ENCODE measurements at places on chromosomes 11 and 22.

DNA sequence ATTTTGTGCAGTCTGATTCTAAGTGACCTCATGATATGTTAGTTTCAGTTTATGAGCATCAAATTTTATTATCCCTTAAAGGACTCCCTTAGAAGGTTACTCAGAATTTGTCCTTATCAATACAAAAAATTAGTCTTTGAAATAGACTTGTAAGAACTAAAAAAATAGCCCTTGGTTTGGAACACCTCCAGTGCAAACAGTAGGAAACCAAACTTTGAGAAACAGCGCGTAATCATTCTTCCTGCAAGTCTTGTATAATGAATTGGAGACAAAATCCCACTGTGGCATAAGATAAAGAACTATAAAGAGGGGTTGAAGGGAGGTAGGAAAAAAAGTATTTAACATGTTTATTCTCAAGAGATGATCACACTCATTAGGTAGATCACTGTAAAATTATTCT is 10.8 kb upstream of the MSANTD4 start:
- DNase-seq: no peak

GRCh38 chr11:12459374-12459773 is 82.0 kb downstream of the PARVA start:
- DNase-seq: no peak

GRCh38 chr11:111299101-111300026 is 1.0 kb downstream of the POU2AF3 start:
- peak; percentile 11 for DNase-seq

GRCh38 chr11:15640318-15640717 is 525.6 kb downstream of the INSC start:
- no peak for DNase-seq

DNA sequence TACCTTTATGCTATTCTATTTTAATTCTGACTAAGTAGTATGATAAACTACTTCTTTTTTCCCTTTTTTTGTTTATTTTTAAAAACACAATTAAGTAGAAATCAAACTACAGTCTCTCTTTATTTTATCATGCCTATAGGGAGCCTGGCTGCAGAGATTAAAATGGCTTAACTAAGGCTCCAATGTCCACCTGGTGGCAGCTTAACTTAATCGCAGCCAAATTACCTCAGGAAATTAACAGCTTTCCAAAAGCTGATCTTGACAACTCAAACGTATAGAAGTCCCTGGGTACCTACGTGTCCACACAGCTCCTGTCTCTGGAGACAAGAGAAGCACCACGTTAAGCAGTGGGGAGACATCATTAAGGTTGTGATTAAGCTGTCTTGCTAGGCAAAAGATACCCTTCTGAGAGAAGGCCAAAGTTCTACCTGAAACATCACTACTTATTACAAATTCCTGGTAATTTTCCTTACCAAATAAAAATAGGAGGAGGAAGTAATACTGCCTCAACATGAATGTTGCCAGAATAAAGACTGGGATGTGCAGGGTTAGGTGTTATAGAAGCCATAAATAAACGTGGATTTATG is 63.2 kb upstream of the SNX19 start:
- peak; percentile 18 for DNase-seq

- DNase-seq: no peak
These were observed 1343.8 kb downstream of the TBC1D22A start for GRCh38 chr22:48106215-48106614.

DNA sequence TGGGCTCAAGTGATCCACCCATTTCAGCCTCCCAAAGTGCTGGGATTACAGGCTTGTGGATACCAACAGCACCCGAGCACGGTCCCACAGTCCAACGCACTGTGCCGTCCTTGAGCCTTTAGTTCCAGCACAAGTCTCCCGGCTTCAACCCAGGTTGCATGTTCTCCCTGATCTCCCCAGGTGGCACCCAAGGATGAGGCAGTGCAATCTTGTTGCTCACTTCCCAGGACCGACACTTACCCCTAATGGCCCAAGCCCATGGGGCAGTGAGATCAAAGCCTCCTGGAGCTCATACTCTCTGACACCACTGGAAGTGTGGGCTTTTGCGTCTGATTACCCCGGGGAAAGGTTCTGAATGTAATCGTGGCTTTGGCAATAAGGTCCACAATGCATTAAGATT is 3.5 kb downstream of the PRAME start:
- no peak for DNase-seq

GRCh38 chr11:76225122-76225611 is 18.9 kb upstream of the WNT11 start:
- no peak for DNase-seq

DNA sequence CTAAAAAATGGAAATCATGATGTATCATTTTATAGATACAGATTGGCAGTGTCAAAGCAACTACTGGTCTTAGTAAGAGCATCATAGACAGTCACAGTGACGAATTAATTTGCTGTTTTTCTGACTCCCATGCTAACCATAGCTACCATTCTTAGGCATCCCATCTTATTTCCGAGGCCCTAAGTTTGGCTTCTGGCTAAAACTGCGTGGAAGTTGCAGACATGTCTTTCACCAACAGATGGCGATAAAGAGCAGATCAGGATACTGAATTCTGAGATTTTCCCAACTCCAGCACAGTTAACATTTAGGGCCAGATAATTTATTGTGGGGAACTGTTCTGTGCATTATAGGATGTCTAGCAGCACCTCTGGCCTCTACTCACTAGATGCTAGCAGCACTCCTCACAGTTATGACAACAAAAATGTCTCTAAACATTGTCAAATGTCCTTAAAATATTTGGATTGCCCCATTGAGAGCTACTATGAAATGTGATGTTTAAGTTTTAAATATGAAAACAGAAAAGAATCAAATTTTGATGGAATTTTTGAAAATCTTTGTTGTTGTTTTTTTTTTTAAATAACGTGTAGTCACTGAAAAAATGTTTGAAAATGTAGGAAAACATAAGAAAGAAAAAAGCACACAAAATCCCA is 16.3 kb downstream of the OR2AG2 start:
- DNase-seq: peak; percentile 43

GRCh38 chr11:131592734-131593133 is 222.3 kb downstream of the NTM start:
- DNase-seq: no peak

GRCh38 chr22:35212009-35212408 is 45.3 kb upstream of the HMGXB4 start:
- peak; percentile 15 for DNase-seq

GRCh38 chr11:70680781-70681281 is 282.5 kb downstream of the CTTN start:
- no peak for DNase-seq

- DNase-seq: no peak
These were observed 1.2 kb downstream of the TOB2 start for GRCh38 chr22:41445129-41446056.

GRCh38 chr11:62463121-62463542 is 44.3 kb downstream of the SCGB1A1 start:
- no peak for DNase-seq

DNA sequence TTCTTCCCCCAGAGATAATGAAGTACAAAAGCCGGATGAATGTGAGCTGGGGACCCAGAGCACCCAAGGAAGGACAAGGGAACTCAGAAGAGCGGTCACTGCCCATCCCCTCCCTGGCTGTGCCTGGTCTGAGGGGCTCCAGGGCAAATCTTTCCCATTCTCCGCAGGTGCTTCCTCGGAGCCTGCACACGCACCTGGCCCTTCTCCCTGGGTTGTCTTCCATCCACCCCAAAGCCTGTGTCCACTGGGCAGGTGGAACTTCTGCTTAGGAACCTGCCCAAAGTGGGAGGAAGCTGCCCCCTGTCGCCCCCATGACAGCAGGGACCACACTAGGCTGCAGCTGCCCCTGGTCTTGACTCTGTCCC is 121.0 kb upstream of the FGF3 start:
- DNase-seq: no peak

DNA sequence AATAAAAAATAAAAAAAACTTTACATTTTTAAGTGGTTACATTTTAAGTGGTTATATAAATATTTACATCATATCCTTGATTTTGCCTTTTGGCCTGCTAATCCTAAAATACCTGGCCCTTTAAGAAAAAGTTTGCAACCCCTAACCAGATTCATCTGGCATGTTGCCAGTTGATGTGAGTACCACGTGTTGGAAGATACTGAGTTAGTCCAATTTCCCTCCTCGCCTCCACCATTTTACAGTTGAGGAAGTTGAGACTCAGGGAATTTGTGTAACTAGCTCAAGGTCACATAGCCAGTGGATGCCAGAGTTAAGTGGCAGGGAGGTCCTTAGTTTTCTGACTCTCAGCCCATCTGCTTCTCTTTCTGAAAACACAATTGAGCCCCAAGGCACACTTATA is 5.1 kb downstream of the ELF5 start:
- DNase-seq: no peak

DNA sequence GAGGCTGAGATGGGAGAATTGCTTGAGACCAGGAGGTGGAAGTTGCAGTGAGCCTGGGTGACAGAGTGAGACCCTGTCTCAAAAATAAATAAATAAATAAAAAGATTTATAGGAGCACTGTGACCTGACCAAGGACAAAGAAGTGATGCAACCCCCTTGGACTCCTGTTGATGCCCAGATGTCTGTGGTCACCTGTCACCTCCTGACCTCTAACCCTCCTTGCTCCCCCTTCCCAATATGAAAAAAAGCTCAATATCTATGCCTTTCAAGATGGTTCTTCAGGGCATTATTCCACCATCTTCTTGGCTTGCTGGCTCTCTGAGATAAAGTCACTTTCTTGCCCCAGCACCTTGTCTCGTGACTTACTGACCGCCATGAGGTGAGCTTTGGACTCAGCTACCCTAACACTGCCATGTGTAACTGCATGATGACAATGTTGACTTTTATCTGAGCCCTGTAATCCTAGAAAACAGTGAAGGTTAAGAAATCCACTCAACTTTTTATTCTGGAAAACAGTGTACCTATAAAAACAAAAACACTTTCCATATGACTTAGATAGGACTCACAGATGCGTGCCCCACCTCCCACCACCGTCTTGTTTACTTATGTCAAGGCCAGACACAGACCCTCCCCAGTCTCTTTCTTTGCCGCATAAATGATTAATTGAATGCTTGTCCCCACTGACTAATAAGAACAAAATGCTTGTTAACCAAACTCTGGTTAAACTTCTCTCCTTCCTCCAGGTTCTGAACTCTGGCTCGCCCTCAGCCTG is 360.5 kb downstream of the BUD13 start:
- no peak for DNase-seq

- DNase-seq: no peak
These were observed 5.1 kb upstream of the DCHS1 start for GRCh38 chr11:6660712-6661111.

DNA sequence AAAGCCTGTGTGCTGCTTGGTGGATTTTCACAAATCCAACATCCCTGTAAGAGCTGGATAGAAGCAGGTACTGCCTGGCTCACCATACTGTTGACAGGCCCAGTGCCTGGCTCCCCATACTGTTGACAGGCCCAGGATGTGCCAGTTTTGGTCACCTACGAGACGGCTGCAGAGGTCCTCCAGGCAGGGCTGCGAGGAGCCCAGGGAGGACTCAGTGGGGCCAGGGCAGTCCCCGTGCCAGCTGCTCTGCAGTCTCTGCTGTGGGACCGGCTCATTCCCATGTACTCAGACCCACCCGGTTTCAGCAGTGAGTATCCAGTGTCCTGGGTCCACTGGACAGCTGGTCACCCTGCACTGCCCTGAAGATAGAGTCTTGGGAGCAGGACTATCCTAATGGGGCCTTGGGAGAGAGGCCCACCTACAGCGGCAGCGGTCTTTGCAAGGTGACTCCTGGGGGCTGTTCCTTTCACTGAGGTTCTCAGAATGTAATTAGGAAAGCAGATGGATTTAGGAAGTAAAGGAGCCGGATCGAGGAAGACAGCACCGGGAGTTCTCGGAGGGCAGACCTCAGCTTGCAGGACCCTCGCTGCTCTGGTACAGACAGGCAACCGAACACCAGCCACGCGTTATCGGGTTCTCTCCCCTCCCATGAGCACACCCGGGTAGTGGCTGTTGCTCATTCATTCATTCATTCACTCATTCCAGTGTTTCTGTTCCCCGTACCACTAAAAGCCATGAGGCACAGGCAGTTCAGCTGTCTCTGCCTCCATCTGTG is 106.1 kb downstream of the CTTN start:
- DNase-seq: no peak

DNA sequence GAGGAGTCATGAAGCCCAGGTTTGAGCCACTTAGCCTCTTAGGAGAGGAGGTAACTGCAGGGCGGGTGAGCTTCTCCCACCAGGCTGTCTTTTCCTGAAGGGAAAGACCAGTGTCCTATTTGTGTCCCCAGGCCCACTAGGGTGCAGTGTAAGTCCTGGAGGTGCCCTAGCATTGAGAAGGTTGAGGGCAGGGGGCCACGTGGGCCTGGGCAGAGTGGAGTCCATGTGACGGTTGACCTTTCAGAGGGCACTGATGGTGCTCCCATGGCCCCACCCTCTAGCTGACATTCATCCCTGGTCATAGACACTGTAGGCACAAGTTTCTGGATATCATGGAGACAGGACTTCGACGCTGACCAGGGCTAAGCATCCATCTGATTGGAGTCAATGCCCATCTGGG is 44.1 kb upstream of the TP53I11 start:
- no peak for DNase-seq

DNA sequence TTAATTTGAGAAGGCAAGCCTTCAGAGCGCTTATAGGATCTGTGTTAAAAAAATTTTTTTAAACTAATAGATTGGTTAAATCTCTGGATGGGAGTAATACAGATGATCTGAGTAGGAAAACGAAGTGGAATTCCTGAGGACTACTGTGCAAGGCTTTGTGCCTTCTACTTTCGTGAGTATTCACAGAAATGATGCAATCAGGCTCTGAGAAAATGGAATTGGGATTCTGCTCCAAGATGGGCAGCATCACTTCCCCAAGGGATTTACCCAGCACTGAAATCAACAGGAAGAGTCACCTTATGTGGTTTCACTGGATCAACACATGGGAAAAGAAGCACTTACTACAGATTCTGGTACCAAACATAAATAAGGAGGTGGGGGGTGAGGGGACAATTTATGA is 12.5 kb downstream of the KMT5B start:
- DNase-seq: no peak

DNA sequence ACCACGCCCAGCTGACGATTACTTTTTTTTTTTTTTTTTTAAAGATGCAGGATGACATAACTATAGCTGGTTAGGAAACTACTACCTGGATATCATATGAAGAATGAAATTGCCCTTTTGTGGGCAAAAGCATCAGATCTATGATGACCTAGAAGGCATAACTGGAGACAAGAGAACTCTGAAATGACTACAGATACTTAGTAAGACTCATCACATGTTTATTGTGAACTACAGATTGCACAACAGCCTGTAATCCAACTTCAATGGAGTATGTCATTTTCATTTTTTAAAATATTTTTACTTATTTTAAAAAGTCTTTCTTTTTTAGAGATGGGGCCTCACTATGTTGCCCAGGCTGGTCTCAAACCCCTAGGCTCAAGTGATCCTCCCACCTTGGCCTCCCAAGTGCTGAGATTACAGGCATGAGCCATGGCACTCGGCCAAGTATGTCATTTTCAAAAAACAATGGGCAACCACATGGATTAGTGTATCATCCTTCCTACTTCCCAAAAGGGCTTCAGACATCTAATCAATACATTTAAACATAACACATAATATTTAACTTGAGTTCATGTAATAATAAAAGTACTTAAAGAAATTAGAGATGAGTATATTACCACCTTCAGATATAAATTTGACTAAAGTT is 3.3 kb downstream of the MTMR2 start:
- no peak for DNase-seq

All from brain microvascular endothelial cell (primary cell).